ENCODE measurements at places on chromosomes 1 and 21. TPM values are rescaled to one million over a fixed set of nuclear protein-coding genes. Genes with fewer than 3 reads are reported as not detected.

SLFNL1 gene
- not detected for total RNA-seq

CD5L gene
- not detected for total RNA-seq

TEDDM1 gene
- not detected for total RNA-seq

KCNJ9 gene
- not detected for total RNA-seq

TMPRSS15 gene
- total RNA-seq: not detected

ANKRD65 gene
- total RNA-seq: 0.07 TPM

MTARC2 gene
- total RNA-seq: 11.5 TPM

PADI1 gene
- total RNA-seq: 1.9 TPM

TTC39A gene
- total RNA-seq: 1.1 TPM

SPATA45 gene
- total RNA-seq: not detected

CDC42 gene
- 150 TPM for total RNA-seq

KDF1 gene
- total RNA-seq: not detected

LEFTY1 gene
- 0.31 TPM for total RNA-seq

COL8A2 gene
- total RNA-seq: 0.16 TPM

DNM3 gene
- total RNA-seq: 0.70 TPM

ST6GALNAC5 gene
- not detected for total RNA-seq

OR2T35 gene
- not detected for total RNA-seq

TFAP2E gene
- 0.43 TPM for total RNA-seq

TAS1R1 gene
- total RNA-seq: not detected

CCDC185 gene
- total RNA-seq: 0.05 TPM

PROX1 gene
- 0.07 TPM for total RNA-seq

C1QTNF12 gene
- 1.7 TPM for total RNA-seq

BRDT gene
- not detected for total RNA-seq

SH2D1B gene
- total RNA-seq: 0.15 TPM

ESPN gene
- total RNA-seq: not detected

E2F2 gene
- 3.4 TPM for total RNA-seq

CENPS gene
- 30.4 TPM for total RNA-seq

NCAM2 gene
- not detected for total RNA-seq

MFAP2 gene
- 0.55 TPM for total RNA-seq

TSACC gene
- 2.8 TPM for total RNA-seq

CHAF1B gene
- total RNA-seq: 12.3 TPM

ATP13A2 gene
- 25.6 TPM for total RNA-seq

CACNA1S gene
- total RNA-seq: 0.01 TPM

TDRD5 gene
- total RNA-seq: 0.02 TPM

SCYL3 gene
- 4.2 TPM for total RNA-seq

LRRC8B gene
- 5.3 TPM for total RNA-seq

ZFP69B gene
- 1.5 TPM for total RNA-seq

RGS16 gene
- total RNA-seq: 0.32 TPM

GJA8 gene
- not detected for total RNA-seq

BATF3 gene
- total RNA-seq: 31.4 TPM

NDUFS2 gene
- 78.6 TPM for total RNA-seq

PRAMEF2 gene
- total RNA-seq: not detected

JAM2 gene
- not detected for total RNA-seq

MYOM3 gene
- 7.2 TPM for total RNA-seq

C1orf50 gene
- total RNA-seq: 4.6 TPM

B3GALT5 gene
- 0.32 TPM for total RNA-seq

TOR3A gene
- total RNA-seq: 46.9 TPM

ZNF593OS gene
- total RNA-seq: not detected

PHLDA3 gene
- total RNA-seq: 97.5 TPM

F5 gene
- total RNA-seq: 0.20 TPM

DIO1 gene
- total RNA-seq: not detected

C2CD4D gene
- total RNA-seq: not detected

MAEL gene
- total RNA-seq: not detected

GJB5 gene
- total RNA-seq: not detected

OLFML3 gene
- total RNA-seq: 5.2 TPM

ERICH3 gene
- total RNA-seq: not detected

LSM10 gene
- 49.9 TPM for total RNA-seq

ZMYND12 gene
- 0.49 TPM for total RNA-seq

C2CD2 gene
- 10.4 TPM for total RNA-seq
